ENCODE measurements at places on chromosomes 1 and 21.

- no peak for DNase-seq
These were observed 1041.3 kb upstream of the ADGRL4 start for GRCh38 chr1:80047791-80048190.

DNA sequence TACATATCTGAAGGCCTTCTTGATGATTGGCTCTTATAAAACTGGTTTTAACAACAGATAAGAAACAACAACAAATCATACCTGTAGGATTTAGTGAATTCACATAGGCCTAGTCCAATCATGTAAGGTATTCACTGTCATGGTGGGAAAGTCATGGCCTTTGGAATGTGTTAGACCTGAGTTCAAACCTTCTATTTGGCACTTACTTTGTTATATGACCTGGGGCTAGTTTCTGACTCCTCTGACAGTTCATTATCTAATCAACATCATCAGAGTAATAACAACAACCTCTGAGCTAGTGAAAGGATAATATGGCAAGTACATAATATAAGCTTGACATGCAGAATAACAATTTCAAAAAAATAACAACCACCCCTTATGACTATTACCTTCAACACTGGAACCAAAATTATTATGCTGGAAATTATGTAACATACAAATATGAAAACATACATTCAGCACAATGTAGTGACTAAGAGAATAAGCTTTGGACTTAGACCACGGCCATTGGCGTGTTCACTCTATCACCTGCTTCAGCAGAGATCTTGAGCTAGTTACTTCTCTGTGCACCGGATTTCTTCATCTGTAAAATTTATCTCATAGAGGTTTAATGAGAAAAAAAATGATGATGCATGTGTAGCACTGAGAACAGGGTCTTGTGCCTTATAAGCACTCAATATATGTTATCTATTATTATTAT is 597.6 kb downstream of the LMO4 start:
- DNase-seq, result no peak

DNA sequence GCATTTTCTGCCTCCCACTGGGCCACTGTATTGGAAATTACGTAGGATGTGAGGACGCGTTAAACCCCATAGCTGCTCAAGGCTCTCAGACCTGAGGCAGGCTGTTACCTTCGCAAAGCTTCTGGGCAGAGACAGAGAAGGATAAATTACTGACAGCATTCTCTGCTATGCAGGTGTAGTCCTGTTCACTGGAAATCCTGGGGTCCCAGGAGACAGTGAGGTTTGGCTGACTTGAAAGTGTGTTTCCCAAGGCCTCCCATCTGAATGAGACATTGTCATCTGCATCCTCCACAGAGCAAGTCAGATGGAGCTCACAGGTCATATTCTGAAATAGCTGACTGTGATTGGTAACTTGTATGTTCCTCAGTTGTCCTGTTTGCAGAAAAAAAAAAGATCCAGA is 32.0 kb downstream of the SLAMF6 start:
- DNase-seq, result no peak

DNA sequence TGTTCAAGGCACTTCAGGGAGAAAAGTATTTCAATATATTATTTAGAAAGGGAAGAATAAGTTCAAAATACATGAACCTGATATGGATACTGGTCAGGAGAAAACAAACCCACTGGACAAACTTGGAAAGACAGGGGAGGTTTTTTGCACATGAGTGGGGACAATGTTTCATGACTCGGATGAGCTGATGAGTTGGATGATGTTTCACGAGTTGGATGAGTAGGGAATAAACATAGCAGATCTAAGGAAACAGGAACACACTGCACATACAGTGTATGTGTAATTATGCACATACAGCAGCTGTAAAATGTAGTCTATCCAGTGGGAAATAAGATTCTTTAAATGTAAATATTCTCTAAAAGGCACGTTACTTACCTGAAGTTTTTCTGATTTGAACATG is 682.9 kb upstream of the ADAMTS5 start:
- DNase-seq, result no peak

GRCh38 chr1:199287647-199288046 is 648.8 kb downstream of the PTPRC start:
- DNase-seq, result no peak

DNA sequence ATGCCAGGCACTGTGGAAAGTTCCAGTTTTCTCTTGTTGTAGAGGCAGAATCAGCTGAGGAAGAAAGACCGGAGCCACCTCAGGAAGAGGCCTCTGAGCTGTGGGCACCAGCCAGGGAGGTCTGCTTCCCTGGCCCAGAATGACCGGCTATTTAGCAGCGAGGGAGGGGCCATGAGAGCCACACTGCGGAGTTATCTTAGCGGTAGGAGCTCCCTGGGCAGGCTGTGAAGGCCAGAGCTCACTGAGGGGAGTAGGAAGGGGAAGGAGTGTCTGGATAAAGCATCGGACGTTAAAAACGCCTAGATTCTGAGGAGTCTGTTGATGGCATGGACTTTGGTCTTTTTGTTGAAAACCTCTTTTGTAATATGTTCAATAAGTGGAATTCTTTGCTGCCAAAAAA is 36.5 kb downstream of the TSEN15 start:
- DNase-seq, result no peak

GRCh38 chr21:25487046-25487594 is 120.2 kb downstream of the MRPL39 start:
- no peak for DNase-seq

DNA sequence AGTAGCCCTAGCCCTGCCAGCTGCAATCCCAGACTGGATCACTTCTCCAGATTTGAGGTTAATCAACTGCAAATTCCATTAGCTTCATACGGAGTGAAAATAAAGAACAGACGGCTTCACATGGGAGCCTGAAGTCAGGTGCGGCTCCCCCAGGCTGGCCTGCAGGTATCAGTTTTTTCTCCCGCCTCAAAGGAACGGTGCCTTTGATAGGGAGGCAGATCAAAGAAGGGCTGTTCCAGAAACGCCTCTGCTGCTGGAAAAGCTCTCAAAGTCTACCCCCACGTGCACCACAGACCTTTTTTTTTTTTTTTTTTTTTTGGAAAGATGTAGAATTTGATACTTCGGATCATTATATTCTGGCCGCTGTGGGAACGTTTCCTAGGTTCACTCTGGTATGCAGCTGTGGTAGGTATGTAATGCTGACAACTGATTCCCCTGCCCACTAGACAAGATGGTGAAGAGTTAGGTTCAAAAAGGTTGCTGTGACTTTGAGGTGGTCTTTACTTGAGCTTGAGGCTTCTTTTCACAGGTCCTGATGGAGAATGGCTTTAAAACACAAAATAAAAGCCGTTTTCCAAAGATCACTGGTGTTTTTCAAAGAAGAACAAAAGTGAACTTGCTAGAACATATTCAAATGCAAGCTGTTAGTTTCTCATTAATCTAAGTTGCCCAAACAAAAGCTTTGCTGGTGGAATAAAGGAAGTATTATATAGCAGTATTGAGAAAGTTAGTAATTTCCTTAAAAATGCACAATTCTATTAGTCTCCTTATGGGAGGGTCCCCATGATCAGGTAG is 189.0 kb upstream of the NFIA start:
- no peak for DNase-seq

DNA sequence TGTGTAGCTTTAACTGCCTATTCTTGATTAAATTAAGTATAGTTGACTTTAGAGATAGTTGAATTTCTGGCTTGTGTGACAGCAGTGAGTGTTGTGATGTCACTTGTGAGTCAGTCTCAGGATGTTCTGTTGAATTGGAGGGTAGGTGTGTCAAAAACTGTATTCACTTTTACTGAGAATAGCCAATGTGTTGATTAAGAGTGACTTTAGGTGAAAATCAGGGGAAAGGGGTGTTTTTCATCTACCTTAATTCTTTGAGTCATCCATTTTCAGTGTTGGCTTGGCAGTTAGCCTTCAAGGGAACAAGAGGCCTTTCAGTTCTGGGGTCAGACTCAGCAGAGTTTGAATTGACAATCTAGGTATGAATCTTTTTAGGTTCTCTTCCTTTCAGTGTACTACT is 75.9 kb downstream of the CDC14A start:
- no peak for DNase-seq

DNA sequence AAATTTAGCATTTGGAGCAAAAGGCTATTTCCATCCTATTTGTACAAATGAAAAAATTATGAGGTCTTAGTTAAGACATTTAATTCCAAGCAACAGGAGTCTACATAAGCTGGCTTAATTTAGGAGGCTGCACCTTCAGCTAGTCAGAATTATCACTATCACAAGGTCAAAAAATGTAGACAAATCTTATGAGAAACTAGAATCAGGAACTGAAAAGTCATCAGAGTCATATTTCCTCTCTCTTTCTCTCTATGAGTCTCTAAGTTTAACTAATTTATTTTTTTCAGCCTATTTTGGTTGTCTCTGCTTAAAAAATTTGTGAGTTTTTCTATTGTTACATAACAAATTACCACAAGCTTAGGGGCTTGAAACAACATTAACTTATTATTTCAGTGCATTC is 807.1 kb upstream of the PRMT6 start:
- DNase-seq, result no peak

GRCh38 chr1:164633997-164634396 is 75.0 kb downstream of the PBX1 start:
- DNase-seq, result no peak

GRCh38 chr1:51070640-51071039 is 31.4 kb upstream of the C1orf185 start:
- DNase-seq, result no peak

DNA sequence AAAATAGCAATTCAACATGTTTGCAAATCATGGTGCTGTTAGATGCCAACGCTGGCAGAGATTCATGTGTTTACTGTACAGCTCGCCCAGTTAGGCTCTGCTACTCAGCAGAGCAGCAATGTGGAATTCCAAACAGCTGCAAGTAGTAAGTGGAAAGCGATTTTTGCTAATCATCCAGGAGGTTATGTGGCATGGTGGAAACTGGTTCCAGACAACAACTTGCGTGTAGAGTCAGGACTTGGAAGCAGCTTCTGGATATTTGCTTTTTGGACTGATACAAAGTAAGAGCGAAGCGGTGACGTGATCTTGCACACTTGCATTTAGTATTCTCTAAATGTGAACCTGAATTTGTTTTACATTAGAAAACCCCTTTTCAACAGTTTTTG is 27.1 kb upstream of the HHAT start:
- DNase-seq, result no peak

GRCh38 chr1:220884109-220884980 is 5.1 kb downstream of the HLX start:
- DNase-seq, result peak; percentile 50

- DNase-seq, result no peak
These were observed 19.6 kb upstream of the KCNQ4 start for GRCh38 chr1:40763742-40764532.

DNA sequence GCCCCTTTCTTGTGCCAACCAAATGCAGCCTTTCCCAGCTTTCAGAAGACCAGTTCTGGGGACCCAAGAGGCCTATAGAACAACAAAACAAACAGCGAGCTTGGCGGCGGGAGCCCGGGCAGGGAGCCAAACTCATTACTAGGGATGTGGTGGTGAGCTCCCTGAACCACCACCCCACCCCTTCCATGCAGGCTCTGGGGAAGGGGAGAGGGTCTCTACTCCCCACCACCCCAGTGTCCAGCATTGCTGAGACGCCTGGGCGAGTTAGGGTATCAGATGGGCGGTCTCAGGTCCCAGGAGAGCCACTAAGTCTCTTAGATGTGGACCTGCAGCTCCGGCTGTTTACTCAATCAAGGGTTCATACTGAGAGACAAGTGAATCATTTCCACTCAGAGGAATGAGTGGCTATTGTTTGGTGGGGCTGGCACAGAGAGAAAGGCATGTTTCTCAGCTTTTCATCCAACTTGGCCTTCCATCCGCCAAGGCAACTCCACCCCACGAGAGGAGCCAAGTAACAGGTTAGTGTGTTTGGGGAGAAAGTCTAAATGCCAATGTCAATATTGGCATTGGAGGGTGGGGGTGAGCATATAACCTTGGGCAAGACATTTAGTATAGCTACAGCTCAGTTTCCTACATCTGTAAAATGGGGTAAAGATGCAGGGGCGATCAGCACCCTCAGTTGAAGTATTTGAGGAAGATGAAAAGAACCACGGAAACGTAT is 40.9 kb downstream of the PLXNA2 start:
- DNase-seq, result no peak

DNA sequence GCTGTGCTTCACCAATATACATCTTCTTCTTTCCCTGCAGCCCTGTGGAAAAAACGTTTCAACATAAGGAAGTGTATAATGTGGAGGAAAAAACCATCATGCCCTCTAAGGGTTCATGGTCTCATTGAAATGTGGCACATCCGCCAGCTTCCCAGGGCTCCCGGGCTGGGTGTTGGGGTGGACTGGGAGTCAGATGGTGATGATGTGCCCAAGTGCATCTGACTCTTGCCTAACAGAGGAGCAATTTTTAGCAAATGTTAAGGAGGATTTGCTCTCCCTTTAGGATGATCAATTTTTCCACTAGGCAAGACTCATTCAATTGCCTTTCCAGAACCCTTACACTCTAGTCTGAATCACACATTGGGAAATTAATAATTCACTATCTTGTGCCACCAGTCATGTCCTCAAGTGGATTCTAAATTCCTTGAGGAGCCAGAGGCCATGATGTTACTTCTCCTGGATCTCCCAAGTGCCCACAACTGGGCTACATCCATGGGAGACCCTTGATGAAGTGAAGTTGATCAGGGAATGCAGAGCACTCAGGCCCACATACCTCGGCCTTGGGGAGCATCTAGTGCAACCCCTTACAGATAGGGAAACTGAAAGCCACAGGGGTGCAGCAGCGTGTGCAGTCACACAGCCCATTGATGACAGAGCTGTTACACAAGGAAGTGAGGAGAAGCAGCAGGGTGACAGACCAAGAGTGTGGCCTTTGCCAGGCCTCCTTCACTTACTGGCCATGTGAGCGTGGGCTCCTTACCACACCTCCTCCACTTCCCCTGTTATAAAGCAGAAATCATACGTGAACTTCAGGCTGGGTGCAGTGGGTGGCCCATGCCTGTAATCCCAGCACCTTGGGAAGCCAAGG is 100.0 kb upstream of the SLC44A3 start:
- DNase-seq, result no peak

DNA sequence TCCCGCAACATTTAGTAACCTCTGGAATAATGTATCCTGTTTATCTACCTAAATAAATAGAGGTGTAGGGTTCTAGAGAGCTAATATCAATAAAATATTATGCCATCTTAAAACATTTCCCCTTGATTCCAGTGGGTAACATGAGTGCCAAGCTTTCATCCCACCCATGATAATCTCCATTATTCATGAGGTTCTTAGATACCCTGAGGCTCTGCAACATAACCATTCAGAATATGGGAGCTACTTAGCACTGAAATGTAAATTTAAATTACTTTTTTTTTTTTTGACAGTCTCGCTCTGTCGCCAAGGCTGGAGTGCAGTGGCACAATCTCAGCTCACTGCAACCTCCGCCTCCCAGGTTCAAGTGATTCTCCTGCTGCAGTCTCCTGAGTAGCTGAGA is 832.7 kb downstream of the BRINP3 start:
- no peak for DNase-seq

DNA sequence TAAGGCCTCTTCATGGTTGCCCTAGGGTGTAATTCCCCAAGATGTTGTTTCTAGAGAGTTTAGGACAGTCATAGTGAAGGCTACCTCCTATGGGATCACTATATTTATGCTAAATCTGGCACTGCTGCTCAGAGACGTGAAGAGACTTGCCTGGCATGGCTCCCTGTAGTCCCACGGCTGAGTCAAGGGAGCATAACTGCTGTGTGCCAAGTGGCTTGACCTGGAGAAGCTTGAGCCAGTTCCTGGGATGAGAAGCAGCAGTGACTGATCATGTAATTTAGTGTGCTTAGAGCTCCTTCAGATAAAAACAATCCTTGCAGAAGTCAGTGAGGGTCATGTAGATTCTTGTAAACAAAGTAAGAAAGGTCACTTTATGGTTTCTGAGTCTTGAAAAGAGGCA is 68.9 kb upstream of the TSPAN2 start:
- no peak for DNase-seq
